ENCODE measurements at places on chromosomes 7 and 10. TPM values are rescaled to one million over a fixed set of nuclear protein-coding genes. Genes with fewer than 3 reads are reported as not detected.

DNA sequence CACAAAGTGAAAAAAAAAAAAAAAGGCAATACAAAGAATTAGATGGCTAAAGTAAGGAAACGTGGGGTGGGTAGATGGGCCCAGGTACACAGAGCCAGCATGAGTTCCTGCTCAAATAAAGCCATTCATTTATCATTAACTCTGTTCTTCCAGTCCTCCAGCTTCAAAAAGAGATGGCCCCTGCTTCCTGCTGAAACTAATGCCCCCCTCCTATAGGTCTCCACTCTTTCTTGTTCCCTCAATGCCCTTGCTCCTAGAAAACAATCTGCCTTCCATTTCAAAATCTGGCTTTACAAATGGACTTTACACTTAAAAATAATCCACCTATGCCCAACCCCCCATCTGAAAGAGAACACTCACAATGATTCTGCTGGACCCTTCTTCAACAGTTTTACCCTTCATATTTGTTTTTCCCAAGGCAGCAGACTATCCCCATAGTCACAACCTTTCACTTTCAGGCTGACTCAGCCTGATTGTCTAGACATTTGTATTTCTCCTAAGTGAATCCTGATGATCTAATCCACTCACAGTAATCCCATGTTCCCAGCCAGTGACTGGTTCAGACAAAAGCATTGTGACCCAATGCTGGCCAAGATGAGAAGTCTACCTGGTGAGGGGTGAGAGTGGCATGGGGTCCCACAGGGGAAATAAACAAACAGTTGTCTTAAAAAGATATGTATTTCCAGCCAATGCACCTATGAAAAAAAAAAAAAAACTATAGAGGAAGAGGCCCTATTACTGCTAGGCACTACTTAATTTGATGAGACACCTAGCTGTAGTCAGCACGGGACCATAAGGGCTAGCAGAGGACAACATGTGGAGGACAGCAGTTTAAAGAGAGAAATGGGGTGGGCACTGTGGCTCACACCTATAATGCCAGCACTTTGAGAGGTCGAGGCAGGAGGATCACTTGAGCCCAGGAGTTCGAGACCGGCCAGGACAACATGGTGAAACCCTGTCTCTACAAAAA, 74.6 kb upstream of the GRID1 start:
- no peak for DNase-seq

GRCh38 chr10:78215645-78216044, 182.0 kb downstream of the RPS24 start:
- peak; percentile 86 for DNase-seq

The STEAP1B gene
- total RNA-seq = 1.7 TPM

DNA sequence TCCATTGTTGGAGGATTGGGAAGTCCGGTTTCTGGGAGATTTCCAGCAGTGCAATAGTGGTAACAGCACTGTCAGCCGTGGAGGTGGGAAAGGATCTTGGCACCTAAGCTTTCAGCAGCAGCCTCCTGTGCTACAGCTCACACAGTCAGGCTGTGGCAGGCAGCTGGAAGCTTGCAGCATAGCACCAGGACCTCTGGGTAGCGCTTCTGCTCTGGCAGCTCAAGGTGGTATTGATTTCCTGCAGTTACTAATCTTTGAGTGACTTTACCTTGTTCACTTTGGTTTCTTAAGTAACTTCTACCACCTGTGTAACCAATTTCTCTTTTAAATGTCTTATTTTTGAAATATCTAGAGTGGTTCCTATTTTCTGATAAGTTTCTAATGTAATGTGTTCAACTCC, 130.5 kb downstream of the LHFPL3 start:
- no peak for DNase-seq

The SPDYE8 gene
- total RNA-seq = not detected

- DNase-seq = no peak
Measured at GRCh38 chr7:40437498-40437897, 302.7 kb downstream of the SUGCT start.

The NCF1 gene
- total RNA-seq = 0.55 TPM

GRCh38 chr10:79256264-79256806, 90.9 kb upstream of the PPIF start:
- no peak for DNase-seq

The MEOX2 gene
- 4.3 TPM for total RNA-seq

The EXOC6 gene
- total RNA-seq = 14.6 TPM

DNA sequence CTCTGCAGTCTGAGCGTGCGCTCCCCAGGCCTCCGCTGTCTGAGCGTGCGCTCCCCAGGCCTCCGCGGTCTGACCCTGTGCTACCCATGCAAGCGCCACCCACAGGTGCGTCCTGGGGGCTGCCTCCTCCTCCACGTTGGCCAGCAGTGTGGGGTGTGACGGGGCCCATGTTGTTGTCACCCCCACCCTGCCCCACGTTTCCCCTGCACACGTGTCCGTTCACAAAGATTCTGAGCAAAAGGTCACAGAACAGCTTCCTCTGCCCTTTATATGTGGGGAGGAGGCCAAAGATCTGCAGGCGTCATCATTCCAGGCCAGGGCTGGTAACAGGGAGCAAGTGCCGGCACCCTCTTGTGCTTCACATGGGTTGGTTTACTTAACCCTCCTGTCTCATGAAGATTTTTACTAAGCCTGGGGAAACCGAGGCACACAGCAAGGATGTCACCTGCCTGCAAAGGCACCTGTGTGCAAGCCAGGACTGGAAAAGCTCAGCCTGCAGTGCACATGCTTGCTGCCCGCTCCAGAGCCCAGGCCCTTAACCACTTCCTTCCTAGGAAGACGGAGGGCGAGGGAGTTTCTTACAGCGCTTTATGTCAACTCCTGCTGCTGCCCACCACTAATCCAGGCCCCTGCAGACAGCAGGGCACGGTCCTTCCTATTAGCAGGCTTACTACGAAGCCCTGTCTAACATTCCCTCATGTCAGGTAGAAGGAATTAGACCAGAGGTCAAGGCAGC, 4.8 kb downstream of the GPR146 start:
- DNase-seq = no peak

DNA sequence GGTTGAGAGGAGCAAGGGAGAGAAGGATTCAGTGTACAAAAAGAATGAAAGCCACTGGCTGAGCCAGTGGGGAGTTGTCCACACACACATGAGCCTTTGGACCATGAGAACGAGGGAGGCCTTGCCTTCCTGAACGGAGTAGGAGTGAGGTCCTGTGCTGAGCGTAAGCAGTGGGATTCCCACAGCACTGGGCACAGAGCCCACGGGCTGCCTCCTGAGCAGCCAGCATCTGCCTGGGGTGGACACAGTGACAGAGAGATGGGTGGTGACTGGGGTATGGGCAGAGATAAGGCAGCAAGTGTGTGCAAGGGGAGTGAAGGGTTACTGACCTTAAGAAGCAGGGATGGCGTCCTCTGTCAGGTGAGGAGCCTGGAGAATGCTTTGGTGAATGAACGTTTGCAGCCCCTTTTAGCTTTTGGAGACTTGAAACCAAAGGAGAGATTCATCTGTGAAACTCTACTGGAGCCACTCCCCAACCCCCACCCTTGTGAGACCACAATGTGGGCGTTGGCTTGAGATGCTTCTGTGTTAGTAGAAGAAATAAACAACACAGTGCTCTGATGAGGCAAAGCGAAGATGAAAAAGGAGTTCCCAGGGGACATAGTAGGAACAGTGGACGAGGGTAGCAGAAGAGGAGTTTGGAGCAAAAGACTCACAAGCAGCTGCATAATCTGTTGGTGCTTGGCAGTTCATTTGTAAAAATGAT, 56.5 kb downstream of the FIGNL1 start:
- no peak for DNase-seq

Data from gastrocnemius medialis (tissue), 4 donors.